ENCODE measurements at places on chromosomes 12 and 14. TPM values are rescaled to one million over a fixed set of nuclear protein-coding genes. Genes with fewer than 3 reads are reported as not detected.

- no peak for DNase-seq
Observed at GRCh38 chr12:97609957-97610356, 147.4 kb downstream of the RMST start.

GRCh38 chr14:106549064-106549463 is 1022.7 kb downstream of the TMEM121 start:
- DNase-seq = no peak

- no peak for DNase-seq
Observed at GRCh38 chr12:85803231-85803630, 33.0 kb downstream of the RASSF9 start.

DNA sequence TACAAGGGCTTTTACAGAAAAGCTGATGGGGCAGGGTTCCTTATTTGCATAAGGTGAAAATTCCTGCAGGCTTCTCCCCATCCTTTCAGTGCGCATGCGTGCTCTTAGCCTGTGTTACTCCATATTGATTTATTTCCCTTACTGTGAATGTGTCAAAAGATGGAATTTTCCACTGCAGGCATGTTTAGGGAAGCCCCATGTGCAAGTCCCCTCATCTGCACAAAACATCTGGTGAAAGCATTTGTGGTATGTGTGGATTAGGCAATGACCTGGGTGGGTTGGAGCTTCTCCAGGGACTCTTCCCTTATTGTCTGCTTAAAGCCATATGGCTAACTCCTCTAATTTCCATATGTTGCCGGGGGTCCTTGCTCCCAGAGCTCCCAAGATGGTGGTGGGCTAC is 912.7 kb upstream of the LRFN5 start:
- DNase-seq = no peak

DNA sequence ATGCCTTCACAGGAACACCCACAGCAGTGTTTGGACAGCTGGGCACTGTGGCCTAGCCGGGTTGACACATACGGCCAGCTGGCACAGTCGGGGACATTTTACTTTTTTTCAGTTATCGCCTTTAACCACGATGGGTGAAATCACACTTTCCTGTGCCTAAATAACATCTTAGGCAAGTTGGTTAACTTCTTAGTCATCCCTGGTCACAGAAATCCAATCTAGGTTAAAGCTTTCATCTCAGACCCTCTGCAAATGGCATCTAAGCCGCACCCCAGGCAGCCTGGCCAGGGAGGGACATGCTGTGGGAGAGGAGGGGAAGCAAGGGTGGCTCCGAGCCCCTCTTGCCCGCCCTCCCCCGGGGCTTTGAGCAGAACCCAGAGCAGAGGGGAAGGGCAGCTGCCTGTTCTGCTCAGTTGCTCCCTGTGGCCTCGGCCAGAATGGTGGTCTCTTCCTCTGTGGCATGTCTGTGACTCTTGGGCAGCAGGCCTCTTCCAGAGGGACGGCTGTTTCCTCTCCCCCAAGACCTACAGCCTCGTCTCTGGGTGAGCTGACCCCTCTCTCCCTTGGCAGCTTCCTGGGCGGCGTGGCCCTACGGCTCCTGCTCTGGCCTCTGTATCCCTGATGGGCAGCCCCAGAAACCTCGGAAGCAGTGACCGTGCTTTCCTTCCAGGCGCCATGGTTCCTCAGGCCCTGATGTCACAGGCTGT is 85.4 kb upstream of the DYNC1H1 start:
- no peak for DNase-seq

- DNase-seq = no peak
Observed at GRCh38 chr12:109267361-109267760, 41.7 kb downstream of the FOXN4 start.

DNA sequence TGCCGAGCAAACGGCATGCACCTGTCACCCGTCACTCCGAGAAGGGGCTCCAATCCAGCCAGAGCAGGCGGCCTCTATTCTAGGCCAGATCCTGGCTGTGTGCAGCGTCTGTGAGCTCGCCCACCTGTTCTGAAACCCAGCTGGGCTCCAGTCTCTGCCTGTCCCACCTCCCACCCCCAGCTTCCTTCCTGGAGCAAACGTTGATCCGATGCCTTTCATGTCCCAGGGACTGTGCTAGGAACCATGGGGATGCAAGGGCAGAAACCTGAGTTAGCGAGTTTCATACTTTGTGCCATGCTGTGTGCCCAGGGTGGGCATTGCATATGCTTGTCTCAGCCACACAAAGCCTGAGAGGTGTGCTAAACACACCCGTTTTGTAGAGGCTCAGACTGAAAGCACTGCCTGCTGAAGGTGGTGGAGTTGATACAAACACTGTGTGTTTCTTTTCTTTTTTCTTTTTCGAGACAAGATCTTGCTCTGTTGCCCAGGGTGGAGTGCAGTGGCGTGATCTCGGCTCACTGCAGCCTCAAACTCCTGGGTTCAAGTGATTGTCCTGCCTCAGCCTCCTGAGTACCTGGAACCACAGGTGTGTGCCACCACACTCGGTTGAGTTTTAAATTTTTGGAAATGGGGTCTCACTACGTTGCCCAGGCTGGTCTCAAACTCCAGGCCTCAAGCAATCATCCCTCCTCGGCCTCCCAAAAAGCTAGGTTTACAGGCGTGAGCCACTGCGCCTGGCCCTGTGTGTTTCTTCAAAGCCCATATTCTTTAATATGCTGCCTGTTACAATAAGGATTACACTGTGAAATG is 84.1 kb upstream of the MED13L start:
- DNase-seq = no peak

DNA sequence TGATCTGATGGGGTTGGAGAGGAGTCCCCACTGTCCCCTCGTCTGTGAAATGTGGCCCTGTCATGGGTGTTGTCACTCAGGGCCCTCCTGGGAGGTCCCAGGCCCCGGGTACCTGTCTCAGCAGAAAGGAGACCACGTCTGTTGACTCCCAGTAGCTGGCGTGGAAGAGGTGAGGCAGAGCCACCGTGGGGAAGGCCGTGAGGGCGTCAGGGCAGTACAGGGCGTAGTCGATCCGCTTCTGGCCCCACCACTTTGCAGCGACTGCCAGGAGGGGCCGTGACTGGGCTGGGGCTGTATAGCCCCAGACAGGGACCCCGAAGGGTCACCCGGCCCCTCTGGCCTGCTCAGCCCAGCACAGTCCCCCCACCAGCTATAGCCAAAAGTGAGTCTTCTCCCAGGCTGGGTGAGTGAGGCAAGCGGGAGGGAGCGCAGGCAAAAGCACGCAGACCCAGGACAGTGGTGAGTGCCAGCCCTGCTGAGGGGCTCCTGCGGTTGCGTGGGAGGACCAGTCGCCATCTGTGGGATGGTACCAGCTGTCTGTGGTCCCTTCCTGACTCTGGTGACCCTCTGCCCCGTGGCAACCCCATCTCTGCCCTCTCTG is 8.2 kb downstream of the ARL6IP4 start:
- DNase-seq = no peak

DNA sequence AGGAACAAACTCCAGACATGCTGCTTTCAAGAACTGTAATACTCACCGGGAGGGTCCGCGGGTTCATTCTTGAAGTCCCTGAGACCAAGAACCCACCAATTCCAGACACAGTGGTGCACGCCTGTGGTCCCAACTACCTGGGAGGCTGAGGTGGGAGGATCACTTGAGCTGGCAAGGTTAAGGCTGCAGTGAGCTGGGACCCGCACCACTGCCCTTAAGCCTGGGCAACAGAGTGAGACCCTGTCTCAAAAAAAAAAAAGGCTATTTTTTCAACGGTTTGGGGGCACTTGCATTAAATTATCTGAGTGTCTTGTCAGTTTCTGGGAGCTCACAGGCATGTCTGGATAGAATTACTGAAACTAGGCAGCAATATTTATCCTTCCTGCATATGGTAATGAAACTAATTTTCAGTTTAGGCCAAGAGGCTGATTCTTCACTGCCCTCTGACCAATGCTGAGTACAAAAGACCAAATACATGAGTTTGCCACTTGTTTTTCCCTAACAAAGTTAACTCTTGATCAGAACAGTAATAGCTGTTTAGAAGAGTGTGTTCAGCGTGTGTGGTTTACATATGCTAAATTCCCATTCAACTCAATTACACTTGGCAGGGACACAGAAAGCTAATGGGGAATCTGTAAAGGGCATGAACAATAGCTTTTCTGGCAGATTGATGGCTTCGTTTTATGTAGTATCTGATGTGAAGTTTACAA is 65.8 kb upstream of the RASSF3 start:
- DNase-seq = no peak

DNA sequence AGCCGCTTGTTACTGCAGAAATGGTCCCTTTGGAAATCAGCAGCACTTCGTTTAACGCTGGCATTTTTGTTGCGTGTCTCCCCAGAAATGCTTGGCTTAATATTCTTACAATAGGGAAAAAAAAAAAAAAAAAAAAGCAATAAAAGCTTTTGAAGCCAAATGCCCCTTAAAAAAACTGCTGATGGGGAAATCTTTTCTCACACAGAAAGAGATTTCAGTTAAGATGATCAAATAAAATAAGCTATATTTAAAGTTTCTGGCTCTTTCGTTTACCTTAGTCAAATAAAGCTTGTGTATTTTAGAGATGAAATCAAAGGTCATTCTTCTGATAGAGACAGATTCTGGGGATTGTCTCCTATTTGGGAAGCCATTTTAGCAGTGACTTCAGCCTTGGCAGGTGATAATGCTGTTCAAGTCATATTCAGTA is 52.4 kb upstream of the FRS2 start:
- peak; percentile 57 for DNase-seq

DNA sequence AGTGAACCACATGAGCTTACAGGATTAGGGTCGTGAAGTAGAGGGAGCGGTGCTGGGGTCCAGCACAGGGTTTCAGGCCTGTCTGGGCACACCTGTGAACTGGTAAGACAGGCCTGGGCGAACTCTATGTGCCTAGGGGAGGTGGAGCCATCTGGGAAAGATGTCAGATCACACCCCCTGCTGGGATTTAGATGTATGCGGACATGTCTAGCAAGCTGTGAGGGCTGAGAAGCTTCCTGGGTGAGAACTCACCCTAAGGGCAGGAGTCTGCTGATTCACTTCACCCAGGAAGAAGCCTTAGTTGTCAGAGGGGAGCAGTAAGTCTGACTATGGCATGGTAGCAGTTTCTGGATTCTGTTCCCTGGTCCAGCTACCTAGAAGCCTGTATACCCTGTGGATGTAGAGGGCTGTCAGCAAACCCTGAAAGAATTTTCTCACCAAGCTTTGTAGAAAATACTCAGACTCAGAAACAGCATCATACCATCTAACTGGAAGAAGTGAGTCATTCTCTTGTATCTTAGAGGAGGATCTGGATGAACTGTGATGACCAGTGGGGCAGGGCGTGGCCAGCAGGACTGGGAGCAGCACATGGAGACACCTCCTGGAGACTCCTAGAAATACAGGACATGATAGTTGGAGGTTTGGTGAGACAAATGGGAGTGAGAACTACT is 11.2 kb upstream of the PYGL start:
- DNase-seq = peak; percentile 91

GRCh38 chr12:91384806-91385205 is 202.2 kb upstream of the DCN start:
- no peak for DNase-seq

- DNase-seq = no peak
Observed at GRCh38 chr14:33045760-33046159, 107.1 kb downstream of the NPAS3 start.

DNA sequence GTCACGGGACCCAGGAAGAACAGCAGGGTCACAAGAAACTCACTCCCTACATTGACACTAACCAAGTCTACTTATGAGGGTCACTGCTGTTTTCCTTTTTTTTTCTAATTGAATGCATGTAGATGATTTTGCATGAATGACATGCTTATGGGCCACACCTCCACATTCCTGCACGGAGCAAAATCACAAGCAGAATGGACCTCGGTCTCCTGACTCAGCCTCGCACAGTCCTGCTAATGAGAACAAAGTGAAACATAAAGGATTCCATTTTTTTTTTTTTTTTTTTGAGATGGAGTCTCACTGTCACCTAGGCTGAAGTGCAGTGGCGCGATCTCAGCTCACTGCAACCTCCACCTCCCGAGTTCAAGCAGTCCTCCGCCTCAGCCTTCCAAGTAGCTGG is 12.3 kb downstream of the SCARB1 start:
- peak; percentile 70 for DNase-seq

DNA sequence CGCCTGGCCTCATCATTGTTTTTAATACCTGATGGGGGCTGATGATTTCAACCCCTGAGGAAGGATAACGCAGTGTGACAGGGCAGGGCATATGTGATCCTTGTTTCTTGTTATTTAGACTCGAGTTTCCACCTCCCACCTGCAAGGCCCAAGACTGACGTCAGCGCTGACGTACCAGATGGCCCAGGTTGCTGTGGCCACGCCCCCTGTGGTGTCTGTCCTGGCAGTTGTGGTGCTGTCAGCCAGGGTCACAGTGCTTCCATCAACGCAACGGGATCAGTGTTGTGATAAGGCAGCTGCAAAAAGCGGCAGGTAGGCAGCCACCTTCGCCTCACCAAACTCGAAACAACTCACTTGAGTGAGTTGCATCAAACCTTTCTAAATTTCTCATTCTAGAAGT is 18.4 kb downstream of the DDX51 start:
- no peak for DNase-seq

DNA sequence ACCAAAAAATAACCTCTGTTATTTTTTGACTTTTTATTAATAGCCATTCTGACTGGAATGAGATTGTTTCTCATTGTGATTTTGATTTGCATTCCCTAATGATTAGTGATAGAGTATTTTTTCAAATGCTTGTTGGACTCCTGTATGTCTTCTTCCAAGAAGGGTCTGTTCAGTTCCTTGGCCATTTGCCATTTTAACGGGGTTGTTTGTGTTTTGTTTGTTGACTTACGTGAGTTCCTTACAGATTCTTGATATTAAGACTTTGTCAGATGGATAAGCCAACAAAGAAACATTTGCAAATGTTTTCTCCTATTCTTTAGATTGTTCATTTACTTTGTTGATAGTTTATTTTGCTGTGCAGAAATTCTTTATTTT is 651.6 kb upstream of the LRFN5 start:
- DNase-seq = no peak

DNA sequence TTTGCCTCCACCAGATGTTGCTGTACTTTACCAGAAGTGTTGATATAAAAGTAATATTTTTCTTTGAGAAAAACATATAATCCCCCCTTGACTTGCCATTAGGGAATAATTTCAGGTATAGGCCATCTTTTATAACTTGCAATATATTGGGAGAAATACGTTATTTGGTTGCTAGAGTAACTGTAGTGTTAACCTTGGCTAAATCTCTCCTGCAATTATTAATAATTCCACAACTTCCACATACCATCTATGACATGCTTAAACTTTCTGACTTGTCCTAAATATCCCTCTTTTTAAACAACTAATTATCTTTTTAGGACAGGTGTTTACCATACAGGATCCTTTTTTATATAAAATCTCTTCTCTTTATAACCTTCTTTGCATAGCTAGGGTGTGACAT is 1048.2 kb downstream of the SLC16A7 start:
- DNase-seq = no peak

NFE2 gene
- total RNA-seq = 6.2 TPM

HSPA2 gene
- 8.7 TPM for total RNA-seq

PLCZ1 gene
- not detected for total RNA-seq

SLC38A6 gene
- total RNA-seq = 10.2 TPM

GARIN6 gene
- total RNA-seq = not detected

KRT73 gene
- not detected for total RNA-seq

ACVRL1 gene
- 0.74 TPM for total RNA-seq

HOMEZ gene
- 7.4 TPM for total RNA-seq

CELA1 gene
- total RNA-seq = not detected

PPFIA2 gene
- not detected for total RNA-seq
